ENCODE measurements at places on chromosomes 3 and 15.

DNA sequence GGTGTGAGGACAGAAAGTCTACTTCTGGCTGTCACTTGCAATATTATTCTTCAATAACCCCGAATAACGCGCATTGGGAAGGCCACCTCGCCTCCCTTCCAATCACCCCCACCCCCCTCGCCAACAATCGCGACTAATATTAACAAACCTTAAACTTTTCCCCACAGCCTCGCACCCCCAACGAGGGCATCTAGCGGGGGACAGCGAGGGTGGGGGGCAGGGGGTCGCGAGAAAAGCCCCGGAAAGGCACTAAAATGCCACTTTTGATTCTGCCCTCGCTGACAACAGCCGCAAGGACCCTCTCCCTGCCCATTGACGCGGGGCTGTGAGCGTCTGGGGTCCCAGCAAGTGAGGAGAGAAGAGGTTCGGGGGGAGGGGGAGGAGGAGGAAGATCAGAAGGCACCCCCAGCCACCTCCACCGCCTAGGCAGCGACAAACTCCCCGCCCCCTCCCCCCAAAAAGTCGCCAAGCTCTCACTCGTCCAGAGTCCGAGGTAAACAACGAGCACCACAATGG lies 868 bp downstream of the SATB1 start:
- no peak for DNase-seq
- peak overlapping the region; percentile 88 for H3K4me3 ChIP-seq
- peaks cover 7% of the 10 kb centered on the region for H3K4me1 ChIP-seq
- H3K27ac ChIP-seq: peak overlapping the region; percentile 95
- H3K27me3 ChIP-seq: no peaks in the 10 kb centered on the region

GRCh38 chr15:57993409-57994145 lies 71.9 kb downstream of the ALDH1A2 start:
- no peaks in the 10 kb centered on the region for H3K4me1 ChIP-seq
- H3K27ac ChIP-seq: no peak overlapping the region
- H3K36me3 ChIP-seq: no peaks in the 10 kb centered on the region
- no peak overlapping the region for H3K4me3 ChIP-seq

- no peak overlapping the region for H3K27ac ChIP-seq
- no peaks in the 10 kb centered on the region for H3K36me3 ChIP-seq
- no peak for DNase-seq
- H3K27me3 ChIP-seq: no peaks in the 10 kb centered on the region
These were observed 123.3 kb upstream of the GRM7 start for GRCh38 chr3:6737630-6738029.

DNA sequence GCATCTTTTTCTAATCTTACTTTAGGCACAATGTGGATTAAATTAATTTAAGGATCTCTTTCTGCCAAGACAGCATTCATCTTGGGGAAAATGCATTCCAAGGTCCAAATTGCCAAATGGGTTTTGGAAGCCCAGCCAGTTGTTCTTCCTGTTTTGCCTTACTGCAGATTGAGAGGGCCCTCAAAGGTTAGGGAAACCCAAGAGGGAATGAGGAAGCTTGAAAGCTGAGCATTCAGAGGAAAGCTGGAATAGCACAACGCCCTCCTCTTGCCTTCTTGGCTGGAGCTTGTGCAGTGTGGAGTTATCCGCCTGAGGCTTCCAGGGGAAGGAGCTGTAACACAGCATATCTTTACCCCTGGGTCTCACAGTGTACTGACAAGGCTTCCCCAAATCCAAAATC lies 18.2 kb upstream of the SACM1L start:
- peak overlapping the region; percentile 47 for H3K27ac ChIP-seq
- no peak overlapping the region for H3K4me3 ChIP-seq
- no peaks in the 10 kb centered on the region for H3K27me3 ChIP-seq

- H3K4me3 ChIP-seq: no peak overlapping the region
- no peaks in the 10 kb centered on the region for H3K27me3 ChIP-seq
- DNase-seq: no peak
- H3K36me3 ChIP-seq: no peaks in the 10 kb centered on the region
These were observed 379.3 kb downstream of the NTRK3 start for GRCh38 chr15:87877114-87877810.

Measured in tibial nerve (tissue), 4 donors.